DMS153 (cell line): ENCODE measurements at places on chromosomes 6 and 20.

- DNase-seq = no peak
These were observed 92.7 kb downstream of the LY86 start for GRCh38 chr6:6681075-6681849.

DNA sequence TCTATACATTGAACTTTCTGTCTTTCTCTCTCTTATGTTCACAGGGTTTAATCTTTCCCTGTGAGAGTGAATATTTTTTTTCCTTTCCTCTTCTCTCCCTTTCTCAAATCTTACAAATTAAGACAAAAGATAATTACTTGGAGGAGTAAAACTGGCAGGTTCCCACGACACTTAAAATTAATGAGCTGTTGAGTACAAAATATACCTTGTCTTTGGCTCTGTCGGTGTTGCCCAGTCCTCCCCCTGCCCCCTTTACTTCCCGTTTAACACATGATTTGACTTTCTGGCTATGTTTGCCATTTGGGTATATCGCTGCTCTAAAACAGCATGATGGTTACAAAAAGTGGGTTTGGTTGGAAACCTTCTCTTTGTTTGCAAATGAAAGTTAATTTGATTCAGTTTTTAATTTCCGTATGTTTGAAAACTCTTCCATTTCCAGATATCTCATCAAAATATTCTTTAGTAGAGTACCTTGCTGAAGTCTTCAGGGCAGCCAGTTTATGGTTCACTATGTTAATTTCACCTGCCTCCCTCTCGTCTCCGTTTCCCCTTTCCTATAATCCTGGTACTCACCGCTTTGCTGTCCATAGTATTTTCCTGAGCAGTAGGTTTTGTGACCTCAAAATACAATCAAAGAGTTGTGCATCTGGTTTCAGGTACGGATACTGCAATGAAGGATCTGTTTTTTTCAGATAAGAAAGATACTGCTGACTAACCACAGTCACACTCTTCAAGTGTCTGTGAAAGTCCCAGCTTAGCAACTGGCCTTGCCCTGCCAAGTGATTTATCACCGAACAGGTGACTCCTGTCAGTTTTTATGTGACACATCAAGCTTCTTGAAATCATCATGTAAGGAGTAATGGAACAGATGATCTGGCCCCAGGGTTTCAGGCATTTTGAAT is 181.2 kb downstream of the DTNBP1 start:
- DNase-seq = peak; percentile 58

DNA sequence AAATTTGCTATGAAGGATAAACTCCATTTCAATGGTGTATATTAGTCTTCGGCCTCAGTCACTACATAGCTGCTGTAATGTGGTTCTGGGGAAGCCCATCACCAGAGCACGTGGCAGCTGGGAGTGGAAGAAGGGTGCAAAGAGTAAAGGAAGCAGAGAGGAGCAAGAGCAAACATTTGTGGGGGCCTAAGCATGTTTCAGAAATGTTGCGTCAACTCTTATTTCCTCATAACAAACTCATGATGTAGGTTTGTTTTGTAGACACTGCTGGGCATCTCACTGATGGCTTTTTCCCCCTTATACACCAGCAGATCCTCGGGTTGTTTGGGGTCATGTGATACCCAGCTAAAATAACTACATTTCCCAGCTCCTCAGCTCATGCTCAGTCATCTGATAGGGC is 37.3 kb downstream of the DOK5 start:
- no peak for DNase-seq

GRCh38 chr6:29522227-29522626 is 34.5 kb upstream of the MAS1L start:
- DNase-seq = no peak

DNA sequence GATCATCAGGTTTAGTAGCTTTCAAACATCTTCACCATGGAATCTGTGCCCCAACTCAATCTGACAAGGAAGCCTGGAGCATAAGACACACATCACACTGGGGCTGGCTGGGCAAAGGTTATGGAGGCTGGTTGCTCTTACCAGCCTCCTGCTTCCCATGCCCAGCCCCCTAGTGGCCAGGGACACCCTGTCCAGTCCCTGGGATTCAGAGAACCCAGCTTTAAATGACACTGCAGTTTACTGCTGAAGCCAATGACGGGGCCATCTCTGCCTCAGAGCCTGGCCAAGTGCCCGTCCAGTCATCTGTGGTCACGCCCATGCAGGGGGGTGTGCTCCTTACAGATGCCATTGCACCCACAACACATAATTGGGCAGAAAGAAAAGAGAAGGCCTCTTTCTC is 272.9 kb downstream of the SMOC2 start:
- no peak for DNase-seq

GRCh38 chr6:35072698-35073055 is 68.5 kb downstream of the TCP11 start:
- no peak for DNase-seq

GRCh38 chr20:21681234-21681921 is 24.1 kb upstream of the PAX1 start:
- no peak for DNase-seq

DNA sequence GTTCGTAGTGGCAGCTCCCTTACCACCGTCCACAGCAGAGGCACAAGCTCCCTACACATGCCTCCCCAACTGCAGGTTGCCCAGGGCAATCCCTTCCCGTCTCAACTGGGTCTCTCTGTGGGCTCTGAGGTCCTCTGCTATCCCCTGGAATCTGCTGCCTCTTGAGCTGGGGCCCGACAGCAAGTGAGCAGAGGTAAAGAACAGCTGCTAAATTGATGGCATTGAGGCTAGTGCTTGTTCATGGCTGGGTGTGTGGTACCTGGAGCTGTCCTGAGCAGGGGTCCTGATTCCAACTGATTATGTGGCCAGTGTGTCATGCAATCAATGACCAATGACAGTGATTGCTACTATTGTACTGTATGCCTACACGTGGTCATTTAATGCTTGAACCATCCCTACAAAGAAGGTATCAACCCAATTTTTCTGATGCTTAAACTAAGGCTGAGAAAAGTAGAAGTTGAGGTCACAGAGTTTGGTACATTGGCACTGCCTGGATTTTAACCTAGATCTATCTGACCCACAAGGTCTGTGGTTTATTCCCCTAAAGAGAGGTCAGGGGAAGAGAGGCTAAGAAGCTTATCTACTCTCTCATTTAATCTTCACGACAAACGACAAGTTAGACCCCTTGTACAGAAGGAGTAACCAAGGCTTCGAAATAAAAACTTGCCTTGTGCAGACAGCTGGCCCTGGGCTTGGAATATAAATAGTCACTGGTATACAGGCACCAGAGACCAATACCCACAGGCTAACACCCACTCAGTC is 41.1 kb downstream of the HNF4A start:
- no peak for DNase-seq

DNA sequence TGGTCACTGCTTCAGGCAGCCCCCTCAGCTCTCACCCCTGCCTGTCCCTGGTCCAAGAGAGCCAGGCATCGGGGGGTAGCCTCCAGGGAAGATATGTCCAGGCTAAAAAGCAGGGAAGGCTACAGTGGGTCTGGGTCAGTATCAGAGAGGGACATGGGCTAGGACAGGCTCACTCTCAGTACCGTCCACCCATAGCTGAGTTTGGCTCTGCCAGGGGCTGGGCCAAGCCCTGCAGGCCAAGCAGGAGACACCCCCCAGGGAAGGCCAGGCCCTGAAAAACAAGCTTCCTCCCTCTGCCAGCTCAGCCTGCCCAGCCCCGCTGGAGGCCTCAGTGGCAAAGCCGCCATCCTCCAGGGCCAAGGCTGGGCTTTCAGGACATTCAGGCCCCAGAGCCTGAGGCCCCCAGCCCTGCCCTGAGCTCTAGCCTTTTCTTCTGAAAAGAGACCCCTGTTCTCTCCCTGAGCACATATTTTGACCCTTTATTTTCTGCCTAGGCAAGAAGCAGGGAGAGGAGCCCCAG is 28.6 kb upstream of the TGM2 start:
- no peak for DNase-seq

DNA sequence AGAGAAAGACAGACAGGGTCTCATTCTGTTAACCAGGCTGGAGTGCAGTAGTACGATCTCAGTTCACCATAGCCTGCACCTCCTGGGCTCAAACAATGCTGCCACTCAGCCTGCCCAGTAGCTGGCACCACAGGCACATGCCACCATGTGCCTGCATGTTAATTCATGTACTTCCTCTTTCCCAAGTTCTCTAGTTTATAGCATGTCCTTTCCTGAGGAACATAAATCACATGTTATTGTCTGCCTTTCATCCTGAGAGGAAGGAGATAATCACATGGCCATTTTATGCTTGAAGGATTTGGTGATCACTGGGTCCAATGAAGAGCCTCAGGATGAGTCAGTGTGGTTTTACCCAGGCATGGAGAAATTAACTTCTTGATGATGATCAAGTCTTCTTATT is 47.9 kb downstream of the COL11A2 start:
- DNase-seq = peak; percentile 24

- no peak for DNase-seq
These were observed 50.6 kb downstream of the SLC22A3 start for GRCh38 chr6:160398674-160399271.

- DNase-seq = no peak
These were observed at the start of gene ZBTB46 for GRCh38 chr20:63830841-63831588. ZBTB46 (minus strand) TSS chr20:63831264; CDS start chr20:63790757, 40,507 bp downstream.

DNA sequence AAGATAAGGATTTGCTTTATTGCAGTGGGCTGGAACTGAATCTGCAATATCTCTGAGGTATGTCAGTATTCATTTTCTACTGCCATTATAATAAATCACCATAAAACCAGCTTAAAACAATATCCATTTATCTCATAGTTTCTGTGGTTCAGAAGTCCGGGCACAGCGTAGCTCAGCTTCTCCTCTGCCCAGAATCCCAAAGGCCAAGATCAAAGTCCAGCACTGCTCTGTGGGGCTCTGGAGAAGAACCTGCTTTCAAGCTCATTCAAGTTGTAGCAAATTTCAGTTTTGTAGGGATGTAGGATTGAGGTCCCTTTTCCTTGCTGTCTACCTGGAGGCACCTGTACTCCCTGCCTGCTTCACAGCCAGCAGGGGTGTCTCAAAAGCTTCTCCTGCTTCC is 339.9 kb upstream of the AGPAT4 start:
- no peak for DNase-seq

DNA sequence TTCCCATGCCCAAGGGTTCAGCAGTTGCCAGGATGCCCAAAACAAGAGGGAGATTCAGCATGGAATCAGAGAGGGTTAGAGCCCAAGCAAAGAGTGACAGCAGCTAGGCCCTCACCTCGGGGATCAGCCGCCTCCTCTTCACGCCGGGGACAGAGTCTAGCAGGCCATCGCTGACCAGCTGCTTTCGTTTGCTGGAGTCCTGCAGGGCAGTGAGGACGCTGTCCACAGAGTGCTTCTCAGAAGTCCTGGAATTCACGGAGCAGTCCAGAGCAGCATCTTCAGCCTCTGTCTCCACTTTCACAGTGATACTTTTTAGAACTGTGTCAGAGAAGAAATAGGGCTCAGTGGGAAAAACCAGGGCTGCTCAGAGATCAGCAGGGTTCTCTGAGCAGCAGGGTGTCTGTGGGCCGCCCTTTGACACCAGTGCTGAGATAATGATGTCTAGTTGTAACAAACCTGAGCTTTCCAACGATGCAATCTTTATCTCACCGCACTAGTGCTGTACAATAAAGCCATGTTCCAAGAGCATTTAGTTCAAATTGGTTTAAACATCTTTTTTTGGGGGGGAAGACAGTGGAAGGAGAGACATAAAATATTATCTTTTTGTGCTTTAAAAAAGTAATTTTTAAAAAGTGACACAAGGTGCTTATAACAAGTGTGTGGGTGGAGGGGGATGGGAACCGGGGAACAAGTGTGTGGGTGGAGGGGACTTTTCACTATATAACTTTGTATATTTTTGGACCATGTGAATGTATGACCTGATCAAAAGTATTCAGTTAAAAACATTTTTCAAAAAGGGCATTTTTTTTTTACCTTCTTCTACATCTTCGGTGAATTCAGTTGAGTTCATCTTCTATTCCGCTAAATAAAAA is 16.6 kb downstream of the BEND3 start:
- no peak for DNase-seq

- no peak for DNase-seq
These were observed 278.9 kb downstream of the CENPW start for GRCh38 chr6:126618639-126619343.

GRCh38 chr6:11702089-11702488 is 76.5 kb downstream of the ADTRP start:
- no peak for DNase-seq

DNA sequence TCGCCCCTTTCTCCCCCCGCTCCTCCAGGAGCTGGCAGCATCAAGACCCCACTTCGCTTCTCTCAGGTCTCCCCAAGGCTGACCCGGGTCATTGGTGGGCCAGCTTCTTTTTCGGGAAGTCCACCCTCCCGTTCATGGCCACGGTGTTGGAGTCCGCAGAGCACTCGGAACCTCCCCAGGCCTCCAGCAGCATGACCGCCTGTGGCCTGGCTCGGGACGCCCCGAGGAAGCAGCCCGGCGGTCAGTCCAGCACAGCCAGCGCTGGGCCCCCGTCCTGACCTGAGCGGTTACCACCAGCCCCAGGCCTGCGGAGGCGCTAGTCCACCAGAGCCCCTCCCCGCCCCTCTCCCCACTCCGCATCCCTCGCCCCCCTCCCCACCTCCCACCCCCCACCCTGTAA is 1.0 kb downstream of the PPDPF start:
- no peak for DNase-seq

- no peak for DNase-seq
These were observed 47.1 kb downstream of the E2F3 start for GRCh38 chr6:20448828-20449227.

DNA sequence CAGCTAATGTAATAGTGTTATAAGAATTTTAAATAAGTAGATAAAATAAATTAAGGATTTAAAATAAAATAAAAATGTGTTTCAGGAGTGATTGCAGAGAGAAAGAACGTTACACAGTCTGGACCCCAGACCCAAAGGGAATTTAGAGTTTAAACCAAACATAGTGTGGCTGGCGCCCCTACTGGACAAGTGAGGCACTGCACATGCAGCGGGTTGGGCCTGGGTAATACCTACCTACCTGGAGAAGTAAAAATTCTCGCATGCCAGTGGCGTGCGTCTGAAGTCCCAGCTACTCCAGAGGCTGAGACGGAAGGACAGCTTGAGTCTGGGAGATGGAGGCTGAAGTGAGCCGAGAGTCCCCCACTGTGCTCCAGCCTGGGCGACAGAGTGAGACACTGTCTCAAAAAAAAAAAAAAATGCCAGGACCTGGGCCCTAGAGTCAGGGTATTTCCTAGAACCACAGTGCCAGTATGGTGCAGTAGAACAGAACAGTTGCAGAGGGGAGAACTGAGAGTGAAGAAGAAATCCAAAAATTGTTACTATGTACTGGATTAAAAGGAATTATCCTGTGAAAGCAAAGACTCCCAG is 71.4 kb upstream of the TCF21 start:
- no peak for DNase-seq

DNA sequence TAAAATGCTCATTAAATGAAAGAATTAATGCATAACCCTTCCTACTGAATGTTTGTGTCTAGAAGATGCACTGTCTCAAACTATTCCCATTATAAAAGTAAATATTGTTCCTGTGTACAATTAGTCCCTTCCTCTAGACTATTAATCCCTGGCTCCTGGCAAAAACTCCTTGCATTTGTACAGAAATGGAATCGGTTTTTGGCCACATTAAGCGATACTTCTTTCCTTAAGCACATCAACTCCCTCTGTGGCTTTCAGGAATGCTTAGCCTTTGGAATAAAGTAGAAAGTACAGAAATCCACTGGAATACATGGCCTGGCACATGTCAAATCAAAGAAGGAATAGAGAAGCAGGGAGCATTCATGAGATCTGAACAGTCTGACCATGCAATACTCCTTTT is 179.8 kb downstream of the GMPR start:
- no peak for DNase-seq
